ENCODE measurements at places on chromosomes 7 and 10.

DNA sequence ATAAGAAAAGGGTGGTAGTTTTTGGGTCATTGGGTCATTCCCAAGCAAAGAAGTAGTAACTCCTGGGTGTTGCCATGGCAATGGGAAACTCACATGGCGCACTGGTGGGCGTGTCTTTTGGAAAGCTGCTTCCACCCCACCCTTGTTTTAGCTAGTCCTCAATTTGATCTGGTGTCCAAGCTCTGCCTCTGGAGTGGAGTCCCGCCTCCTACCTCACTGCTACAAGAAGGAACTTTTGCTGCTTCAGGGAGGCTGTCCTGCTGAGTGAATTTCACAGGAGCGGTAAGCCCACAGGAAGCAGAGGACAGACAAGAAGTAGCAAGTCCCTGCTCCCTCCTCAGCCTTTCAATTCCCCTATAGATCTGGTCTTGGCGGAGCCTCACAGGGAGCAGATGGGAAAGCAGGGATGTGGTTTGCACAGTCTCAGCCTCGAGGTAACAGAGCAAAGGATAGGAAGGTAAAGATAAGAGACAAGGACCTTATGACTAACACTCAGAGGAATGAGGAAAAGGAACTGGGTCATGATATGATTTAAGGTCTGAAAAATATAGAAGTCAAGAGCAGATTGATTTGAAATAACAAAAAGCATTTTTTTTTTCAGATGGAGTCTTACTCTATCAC, 700.3 kb downstream of the TNS3 start:
- DNase-seq = peak; percentile 21

GRCh38 chr7:2261611-2262010, 19.6 kb downstream of the NUDT1 start:
- no peak for DNase-seq

GRCh38 chr10:62058476-62058875, 157.0 kb downstream of the ARID5B start:
- DNase-seq = no peak

DNA sequence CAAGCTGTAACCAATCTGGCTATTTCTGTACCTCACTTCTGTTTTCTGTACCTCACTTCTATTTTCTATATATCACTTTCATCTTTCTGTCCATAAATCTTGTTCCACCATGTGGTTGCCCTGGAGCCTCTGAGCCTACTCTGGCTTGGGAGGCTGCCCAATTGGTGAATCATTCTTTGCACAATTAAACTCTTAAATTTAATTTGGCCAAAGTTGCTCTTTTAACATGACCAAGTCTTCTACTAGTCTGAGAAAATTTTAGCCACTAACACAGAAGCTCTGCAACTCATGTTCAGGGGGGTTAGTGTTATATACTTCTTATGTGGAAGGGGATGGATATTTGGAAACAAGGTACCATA, 503.5 kb downstream of the KIF20B start:
- no peak for DNase-seq

- DNase-seq = no peak
Observed at GRCh38 chr10:12357525-12358151, 8.3 kb downstream of the CAMK1D start.

DNA sequence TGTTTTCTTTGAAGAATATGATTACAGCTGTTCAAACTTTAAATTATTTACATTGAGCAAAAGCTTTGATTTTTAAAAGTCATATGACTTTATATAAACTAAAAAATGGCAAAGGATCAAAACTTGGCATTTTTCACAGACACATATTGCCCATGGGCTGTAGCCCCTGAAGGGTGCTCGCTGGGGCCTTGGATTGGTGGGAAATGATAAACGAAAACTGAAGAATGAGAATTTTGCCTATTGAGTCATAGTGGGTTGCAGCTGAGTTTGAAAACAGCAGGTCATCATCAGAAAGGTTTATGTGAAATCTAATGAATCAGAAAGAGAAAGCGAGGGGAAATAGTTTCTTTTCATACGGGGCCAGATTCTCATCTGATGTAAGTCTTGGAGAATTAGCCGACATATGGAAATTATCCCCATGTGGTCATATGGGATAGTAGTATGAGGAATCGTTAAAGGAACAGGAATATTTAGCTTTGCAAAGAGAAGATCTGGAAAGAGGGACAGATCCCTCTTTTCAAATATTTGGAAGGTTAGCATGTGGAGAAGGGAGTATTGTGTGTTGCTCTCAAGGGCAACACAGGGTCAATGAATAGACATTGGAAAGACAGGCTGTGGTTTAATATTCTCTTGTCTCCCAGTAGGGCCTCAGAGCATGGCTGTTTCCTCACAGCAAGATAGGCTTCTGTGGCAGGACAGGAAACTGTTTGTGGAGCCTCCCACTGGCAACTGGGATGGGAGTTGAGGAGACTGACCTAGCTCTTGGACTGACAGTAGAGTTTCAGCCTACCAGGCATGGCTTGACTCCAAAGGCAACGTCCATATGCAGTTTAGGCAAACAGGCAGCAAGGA, 119.0 kb downstream of the FZD1 start:
- peak; percentile 6 for DNase-seq
